ENCODE measurements at places on chromosomes 4 and X. TPM values are rescaled to one million over a fixed set of nuclear protein-coding genes. Genes with fewer than 3 reads are reported as not detected.

Gene MMAA
- total RNA-seq = 7.6 TPM

Gene S100G
- total RNA-seq = not detected

Gene TMEM255A
- total RNA-seq = not detected

Gene ZNF185
- total RNA-seq = 7.2 TPM

Gene SMIM31
- total RNA-seq = not detected

Gene PHEX
- total RNA-seq = 0.65 TPM

Gene PPP1R2C
- total RNA-seq = not detected

Gene HSD17B13
- not detected for total RNA-seq

Gene MAGEA4
- total RNA-seq = not detected

Gene MID1
- 5.6 TPM for total RNA-seq

Gene TMPRSS11F
- total RNA-seq = not detected

Gene POU3F4
- not detected for total RNA-seq

DNA sequence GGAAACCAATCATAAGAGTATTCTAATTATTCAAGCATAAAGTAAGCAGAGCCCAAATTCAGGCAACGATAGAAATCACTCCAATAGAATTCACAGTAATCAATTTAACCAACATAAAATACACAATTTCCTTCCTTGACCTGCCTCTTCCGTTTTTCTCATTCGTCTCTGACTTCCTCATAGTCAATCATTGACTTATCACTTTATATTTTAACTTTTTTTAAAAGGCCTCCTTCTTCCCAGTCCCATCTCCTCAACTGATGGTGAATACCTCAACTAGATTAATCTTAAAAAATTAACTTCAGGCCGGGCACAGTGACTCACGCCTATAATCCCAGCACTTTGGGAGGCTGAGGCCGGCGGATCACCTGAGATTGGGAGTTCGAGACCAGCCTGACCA lies 13.3 kb downstream of the CNOT6L start:
- DNase-seq = no peak

DNA sequence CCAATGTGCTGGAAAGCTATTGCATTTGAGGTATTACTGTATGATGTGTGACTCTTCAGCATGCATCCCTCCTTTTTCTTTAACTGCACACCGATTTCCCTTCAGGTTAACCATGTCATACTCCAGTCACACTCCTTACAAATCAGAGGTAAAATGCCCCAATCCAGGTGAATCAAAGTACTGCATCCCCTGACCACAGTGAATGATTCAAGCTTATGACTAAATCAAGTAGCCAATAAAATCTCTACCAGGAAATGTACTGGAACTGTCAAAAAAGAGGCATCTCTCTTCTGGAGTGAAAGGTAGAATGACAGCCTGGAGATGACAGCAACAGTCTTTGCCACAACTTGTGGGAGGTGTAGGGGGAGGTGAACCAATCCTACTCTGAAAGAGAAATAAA lies 10.4 kb downstream of the ADAMTS3 start:
- no peak for DNase-seq

GRCh38 chrX:53422861-53423306 lies at the start of gene RIBC1:
Gene RIBC1, plus strand, starts transcription at chrX:53422873. Its CDS starts 3,404 bp downstream, at chrX:53426277.
- DNase-seq = no peak

GRCh38 chrX:39983715-39984114 lies 114.0 kb downstream of the BCOR start:
- DNase-seq = peak; percentile 50

DNA sequence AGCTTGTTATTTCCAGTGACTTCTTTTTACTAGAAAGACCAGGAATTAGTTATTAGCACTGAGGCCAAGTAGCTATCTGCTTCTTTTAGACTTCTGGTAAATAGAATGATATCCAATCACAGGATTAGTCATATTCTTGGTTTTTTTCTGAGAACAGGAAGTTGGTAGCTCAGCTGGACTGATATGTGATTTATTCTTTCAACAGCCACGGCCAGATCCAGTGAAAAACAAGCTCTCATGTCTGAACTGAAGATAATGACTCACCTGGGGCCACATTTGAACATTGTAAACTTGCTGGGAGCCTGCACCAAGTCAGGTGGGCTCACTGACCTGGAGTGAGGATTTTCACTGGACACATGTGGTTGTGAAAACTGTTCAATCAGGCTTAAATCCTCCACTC lies 48.6 kb downstream of the PDGFRA start:
- peak; percentile 82 for DNase-seq

GRCh38 chr4:88060431-88060830 lies 53.0 kb downstream of the PKD2 start:
- DNase-seq = no peak

GRCh38 chrX:150615356-150615755 lies 46.9 kb downstream of the MTM1 start:
- DNase-seq = no peak

- no peak for DNase-seq
Measured at GRCh38 chrX:104270212-104270611, 15.5 kb upstream of the ESX1 start.

GRCh38 chrX:16436348-16437188 lies 213.4 kb upstream of the S100G start:
- DNase-seq = peak; percentile 72

- no peak for DNase-seq
Measured at GRCh38 chr4:182140547-182140946, 102.7 kb upstream of the TENM3 start.

- no peak for DNase-seq
Measured at GRCh38 chr4:94240384-94240783, 32.7 kb downstream of the SMARCAD1 start.

GRCh38 chr4:59727745-59728144 lies 1472.4 kb upstream of the ADGRL3 start:
- no peak for DNase-seq

- DNase-seq = no peak
Measured at GRCh38 chr4:41064953-41065352, 149.4 kb downstream of the APBB2 start.

- no peak for DNase-seq
Measured at GRCh38 chr4:57040510-57040909, 61.8 kb downstream of the POLR2B start.

DNA sequence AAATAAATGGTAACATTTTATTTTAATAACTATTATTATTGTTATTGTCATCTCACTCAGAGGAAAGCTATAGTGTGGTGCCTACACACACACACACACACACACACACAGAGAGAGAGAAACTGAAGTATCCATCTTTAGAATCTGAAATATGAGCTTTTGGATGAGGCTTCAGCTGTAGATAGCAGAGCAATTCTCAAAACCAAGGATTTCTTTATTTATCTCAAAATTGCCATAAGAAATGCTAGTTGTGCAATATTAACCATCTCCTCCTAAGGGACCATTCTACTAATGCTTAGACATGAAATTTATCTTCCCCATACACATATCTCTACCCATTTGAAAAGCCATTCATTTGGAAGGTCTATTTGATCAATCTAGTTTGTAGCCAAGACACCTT lies 50.1 kb upstream of the SGMS2 start:
- DNase-seq = no peak

DNA sequence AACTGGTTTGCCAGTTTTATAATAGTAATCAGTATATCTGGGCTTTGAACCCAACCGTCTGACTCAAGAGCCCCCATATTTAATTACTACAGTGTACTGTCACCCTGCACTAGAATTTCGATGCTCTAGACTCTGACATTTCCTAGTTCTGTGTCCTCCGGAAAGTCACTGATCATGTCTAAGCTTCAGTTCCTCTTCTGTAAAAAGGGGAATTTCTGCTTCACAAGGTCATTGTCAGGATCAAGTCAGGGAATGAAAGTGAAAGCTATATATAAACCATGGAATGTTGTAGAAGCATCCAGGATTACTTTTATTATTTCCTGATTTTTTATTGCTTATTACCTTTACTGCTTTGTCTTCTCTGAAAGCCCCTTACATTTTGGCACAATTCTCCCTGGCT lies 4.0 kb upstream of the KCNIP4 start:
- DNase-seq = no peak

GRCh38 chr4:126888968-126889367 lies 743.8 kb upstream of the INTU start:
- DNase-seq = peak; percentile 79

DNA sequence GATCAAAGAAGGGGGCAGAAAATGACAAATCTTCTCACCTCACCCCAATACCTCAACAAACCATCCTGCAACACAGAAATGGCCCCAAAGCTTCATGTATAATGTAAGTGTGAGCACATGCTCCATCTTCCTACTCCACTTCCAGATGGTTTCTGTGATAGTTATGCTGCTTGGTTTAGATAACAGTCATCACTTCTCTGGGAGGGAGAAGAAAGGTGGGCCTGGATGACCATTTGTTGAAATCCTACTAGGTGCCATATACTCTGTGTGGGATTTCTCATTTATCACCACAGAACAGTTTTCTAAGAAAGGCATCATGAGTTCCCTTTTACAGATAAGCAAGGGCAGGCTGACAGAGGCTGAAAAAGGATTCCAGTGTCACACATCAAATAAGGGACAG lies 31.3 kb upstream of the NXF3 start:
- DNase-seq = no peak

GRCh38 chrX:134423606-134424005 lies 36.4 kb upstream of the HPRT1 start:
- DNase-seq = peak; percentile 63

DNA sequence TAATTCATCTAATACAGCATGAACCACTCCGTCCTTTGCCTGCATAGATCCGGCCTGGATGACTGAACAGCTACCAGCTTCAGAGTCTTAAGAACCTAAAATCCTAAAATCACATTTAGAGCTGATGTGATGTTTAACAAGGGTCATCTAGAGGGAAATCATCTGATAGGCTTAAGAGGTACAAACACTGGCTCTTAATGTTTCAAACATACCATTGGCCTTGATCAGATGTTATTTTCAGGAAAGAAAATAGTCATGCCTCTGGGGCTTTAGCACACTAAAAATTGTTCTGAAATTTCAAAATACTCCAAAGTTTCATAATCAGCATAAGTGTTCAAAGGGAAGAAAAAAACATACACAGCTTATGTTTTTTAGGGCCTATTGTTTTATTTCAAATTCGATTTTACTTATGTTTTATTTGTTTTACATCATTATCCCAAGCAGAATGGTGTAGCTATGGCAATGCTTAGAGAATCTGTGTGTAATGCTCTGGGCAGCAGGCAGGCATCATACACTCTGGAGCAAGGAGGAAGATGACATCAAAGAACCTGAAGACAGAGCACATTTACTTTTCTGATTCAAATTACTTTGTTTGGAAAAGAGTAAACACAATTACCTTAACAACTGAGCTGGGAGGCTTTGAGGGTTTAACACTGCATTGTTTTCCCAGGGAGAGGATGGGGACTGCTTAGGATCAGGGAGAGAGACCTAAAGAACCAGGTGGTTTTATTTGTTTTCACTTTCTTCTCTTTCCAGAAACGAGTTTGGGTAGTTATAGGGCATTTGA lies 25.3 kb upstream of the LEF1 start:
- DNase-seq = no peak

GRCh38 chr4:162865102-162865501 lies 301.6 kb downstream of the NAF1 start:
- DNase-seq = no peak

DNA sequence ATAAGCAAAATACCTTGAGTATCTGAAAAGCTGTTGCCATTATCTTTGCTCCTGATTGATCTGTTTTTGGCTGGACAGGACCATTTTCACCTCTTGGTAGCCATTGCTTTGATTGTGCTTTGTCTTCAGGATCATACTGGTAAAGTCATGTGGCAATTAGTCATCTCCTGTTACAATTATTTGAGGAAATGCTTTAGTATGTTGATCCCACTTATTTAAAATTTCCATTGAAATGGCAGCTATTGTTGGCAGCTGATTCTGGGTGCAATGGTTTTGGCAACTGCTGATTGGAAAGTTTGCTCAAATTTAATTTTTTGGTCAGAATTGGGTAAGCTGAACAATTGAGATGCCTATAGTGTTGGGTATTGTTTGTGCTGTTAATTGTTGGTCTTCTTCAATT lies 238.3 kb upstream of the TLL1 start:
- DNase-seq = no peak

DNA sequence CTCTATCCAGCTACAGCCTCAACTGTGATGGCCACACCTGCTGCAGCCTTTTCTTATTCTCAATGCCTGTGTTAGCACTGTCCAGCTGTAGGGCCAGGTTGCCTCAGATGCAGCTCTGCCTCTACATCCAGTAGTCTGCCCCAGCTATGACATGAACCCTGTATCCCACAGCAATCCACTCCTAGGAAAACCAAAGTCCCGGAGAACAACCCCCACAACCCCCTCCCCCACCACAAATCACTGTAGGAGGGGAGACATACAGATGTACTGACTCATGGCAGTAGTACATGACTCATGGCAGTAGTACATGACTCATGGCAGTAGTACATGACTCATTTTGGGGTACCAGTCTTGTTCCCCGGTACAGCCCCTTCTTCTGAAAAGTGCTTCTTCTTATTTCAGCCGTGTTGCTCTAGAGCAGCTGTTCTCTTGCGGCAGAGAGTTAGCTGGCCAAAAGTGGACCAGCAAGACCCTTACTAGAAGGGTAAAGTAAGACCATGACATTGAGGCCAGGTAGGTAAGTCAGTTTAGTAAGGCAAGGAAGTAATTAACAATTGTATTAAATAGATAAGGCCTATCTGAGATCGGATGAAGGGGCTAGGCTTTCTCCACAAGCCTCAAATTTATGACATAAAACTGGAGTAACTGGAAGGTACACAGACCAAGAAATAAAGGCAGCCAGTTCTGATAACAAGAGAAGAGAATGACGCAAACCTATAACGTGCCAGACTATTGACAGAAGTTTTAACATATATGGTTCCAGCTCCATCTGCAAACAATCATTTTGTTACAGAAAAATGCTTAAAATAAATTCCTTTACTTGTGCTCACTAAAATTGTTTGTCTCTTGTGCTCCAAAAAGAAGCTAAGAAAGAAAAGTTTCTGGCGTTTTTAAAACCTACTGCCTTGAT lies 221.4 kb downstream of the TACR3 start:
- peak; percentile 74 for DNase-seq

- DNase-seq = peak; percentile 38
Measured at GRCh38 chr4:38902695-38903094, 35.1 kb downstream of the FAM114A1 start.

DNA sequence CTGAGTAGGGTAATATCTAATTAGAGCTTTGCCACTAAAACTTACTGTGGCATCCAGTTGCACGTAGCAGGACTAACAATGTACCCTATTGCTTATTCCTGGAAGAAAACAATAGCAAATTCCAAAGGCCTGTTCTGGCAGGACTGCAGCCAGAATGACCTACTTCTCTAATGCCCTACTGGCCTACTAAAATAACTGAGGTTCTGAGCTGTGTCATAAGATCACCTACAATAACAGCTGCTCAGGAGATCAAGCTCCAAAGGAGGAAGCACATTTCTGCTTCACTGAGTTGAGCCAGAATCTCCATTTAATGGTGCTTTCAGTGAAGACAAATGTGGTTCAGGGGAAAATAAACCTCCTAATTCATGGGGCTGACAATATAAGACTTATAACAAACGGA lies 42.2 kb upstream of the CXCL8 start:
- DNase-seq = peak; percentile 63

All from GM23248 (cell line).